ENCODE measurements at places on chromosomes 16 and 17. TPM values are rescaled to one million over a fixed set of nuclear protein-coding genes. Genes with fewer than 3 reads are reported as not detected.

- DNase-seq = no peak
Observed at GRCh38 chr17:3890878-3891219, 2.0 kb downstream of the CAMKK1 start.

Gene SLC47A1
- not detected for total RNA-seq

Gene PTGES3L
- 1.2 TPM for total RNA-seq

Gene SCIMP
- not detected for total RNA-seq

DNA sequence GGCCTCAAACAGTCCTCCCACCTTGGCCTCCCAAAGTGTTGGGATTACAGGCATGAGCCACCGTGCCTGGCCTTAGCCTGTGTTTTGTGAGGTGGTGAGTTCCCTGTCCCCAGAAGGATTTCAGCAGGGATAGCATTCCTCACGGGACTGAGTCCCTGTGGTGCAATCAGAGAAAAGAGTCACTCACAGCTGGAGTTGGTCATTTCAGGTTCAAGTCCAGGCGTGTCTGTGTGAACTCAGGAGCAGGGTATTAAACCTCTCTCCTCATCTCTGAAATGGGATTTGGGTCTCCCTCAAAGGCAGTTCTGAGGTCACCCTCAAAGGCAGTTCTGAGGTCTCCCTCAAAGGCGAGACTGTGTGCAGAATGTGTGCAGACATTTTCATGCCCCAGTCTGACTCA, 28.6 kb downstream of the NPTX1 start:
- no peak for DNase-seq

- DNase-seq = no peak
Observed at GRCh38 chr16:22315979-22316378, 18.8 kb downstream of the POLR3E start.

- no peak for DNase-seq
Observed at GRCh38 chr16:24075931-24076716, 180.0 kb upstream of the CACNG3 start.

DNA sequence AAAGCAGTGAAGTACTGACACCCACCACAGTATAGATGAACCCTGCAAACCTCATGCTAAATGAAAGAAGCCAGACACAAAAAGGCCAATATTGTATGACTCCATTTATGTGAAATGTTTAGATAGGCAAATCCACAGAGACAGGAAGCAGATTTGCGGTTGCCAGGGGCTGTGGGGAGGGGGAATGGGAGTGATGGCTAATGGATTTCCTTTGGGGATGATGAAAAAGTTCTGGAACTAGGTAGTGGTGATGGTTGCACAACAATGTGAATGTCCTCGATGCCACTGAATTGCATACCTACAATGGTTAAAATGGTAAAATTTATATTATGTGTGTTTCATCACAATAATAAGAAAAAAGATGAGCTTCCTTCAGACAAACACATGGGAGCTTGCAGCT, 28.4 kb upstream of the WFIKKN2 start:
- DNase-seq = no peak

Gene DCUN1D3
- total RNA-seq = 43.8 TPM

Measured in HFFc6 (cell line).